Central memory CD4-positive, alpha-beta T cell (primary cell): ENCODE measurements at places on chromosomes 2 and 18.

DNA sequence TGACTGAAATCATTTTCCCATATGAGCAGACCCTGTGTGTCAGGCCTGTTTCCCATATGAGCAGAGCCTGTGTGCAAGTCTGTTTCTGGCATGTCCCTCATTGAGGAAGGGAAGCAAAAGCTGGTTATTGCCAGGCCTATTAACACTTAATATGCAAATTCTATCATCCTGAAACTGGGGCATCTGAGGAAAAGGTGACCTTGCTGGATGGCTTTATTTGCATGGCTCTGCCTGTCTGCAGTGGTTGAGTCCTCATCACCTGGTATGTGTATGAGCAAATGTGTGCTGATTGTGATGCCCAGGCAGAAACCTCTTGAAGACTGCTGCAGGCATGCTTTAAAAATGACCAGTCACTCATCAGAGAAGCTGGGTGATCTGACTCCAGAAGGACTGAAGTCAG is 31.2 kb downstream of the EIF4E2 start:
- no peak for DNase-seq

DNA sequence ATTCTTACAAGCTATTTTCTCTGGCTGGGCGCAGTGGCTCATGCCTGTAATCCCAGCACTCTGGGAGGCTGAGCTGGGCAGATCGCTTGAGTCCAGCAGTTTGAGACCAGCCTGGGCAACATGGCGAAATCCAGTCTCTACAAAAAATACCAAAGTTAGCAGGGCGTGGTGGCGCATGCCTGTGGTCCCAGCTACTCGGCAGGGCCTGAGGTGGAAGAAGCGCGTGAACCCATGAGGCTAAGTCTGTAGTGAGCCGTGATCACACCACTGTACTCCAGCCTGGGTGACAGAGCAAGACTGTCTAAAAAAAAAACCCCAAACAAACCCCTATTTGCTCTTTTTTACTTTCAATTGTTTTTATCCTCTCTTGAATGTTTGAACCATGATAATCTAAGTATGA is 37.0 kb downstream of the PPP4R1 start:
- DNase-seq, result no peak

DNA sequence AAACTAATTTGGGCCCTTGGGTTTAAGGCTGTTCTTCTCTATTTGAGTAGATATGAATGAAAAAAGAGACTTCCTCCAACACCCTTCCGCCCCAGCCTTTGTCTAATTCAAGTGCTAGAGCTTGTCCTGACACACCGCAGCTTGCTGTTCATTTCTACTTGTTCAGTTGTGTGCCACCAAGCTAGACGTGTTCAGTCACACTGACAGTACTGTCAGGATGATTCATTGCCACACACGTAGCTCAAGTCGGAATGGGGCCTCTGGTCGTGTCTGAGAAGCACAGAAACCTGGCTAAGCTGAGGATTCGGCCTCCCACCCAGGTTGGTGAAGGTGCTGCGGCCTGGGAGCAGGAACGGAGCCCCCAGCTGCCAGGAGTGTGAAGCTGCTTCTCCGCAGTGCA is 45.6 kb upstream of the INHBB start:
- no peak for DNase-seq

- DNase-seq, result no peak
These were observed 15.5 kb downstream of the MROH2A start for GRCh38 chr2:233793465-233794127.

DNA sequence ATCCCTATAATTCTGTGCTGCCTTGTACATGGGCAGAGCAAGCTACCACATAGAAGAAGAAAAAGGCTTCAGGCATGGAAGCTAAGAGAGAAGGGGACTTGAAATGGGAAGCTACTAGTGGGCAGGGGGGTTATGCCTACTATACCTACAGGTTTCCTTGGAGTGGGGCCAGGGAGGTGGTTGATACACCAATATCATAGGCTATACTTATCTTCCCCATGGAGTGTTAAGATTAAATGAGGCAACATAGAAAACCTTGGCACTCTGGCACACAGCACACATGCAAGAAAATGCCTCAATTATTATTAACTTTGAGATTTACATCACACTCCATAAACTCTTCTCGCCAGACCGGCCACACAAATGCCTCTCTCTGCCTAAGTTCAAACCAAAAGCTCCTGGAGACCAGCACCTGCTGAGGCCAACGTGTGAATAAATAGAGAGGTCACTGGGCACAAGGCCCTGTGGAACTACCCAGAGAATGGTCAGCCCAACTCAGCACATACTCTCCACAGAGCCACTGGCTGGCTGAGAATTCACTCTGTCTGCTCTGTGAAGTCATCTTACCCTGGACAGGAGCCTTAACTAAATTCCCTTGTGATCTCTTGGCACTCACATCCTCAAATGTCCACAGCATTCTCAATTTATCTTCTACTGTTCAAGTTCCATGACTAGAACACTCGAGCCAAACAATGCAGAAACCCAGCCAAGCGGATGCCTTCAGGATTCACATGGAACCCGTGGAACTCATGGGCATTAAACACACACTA is 498.7 kb downstream of the BCL11A start:
- no peak for DNase-seq

DNA sequence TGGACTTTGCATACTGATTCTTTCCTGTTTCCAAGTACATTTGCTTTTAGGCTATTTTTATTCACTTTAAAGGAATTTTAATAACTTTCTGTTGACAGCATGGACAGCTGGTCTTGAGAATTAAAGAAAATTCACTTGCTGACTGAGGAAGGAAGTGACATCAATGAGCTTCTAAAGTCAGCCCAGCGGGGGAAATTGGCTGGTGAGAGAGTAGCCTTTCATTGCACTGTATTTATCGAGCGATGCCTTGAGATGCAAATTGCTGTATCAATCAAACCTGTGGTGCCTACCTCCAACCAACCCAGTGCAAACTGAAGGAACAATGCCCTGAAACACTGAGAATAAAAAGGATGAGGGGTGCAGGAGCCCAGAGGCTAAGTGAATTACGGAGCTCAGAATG is 91.4 kb upstream of the AQP4 start:
- DNase-seq, result no peak

- DNase-seq, result no peak
These were observed 360.6 kb upstream of the TNP1 start for GRCh38 chr2:217220228-217221013.

GRCh38 chr2:169010633-169011460 is 20.3 kb downstream of the ABCB11 start:
- no peak for DNase-seq

DNA sequence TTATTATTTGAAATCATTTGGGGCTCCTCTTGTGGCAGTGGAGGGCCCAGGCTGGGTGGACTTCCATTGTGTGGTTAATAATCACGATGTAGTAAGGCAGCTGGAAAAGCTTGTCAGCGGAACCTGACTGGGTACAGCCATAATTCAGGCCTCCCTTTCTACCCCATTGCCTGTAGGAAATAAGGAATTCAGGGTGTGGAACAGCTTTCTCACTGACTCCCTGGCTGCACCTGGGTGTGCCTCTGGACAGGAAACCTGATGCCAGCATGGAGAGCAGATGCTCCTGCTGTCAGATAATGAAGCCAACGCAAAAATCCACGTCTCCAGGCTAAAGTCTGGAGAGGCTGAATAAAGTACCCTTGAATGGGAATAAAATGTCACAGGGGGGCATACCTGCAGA is 44.2 kb downstream of the LYPD6B start:
- no peak for DNase-seq
